8988T (cell line): ENCODE measurements at places on chromosomes 5 and 9.

DNA sequence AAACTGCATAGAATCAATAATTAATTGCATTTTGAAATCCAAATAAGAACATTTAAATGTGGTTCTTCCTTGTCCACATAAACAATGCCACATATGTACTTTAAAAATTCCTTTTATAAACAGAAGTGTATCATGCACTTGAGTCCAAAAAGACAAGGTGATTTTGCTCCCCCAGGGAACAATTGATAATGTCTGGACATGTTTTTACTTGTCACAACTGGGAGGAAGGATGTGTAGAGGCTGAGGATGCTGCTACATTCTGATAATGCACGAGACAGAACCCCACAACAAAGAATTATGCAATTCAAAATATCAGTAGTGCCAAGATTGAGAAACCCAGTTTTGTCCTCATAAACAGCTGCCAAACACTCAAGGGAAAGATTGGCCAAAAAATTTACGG lies 181.1 kb upstream of the ISL1 start:
- DNase-seq, result no peak

GRCh38 chr5:57834829-57835608 lies 352.4 kb upstream of the ACTBL2 start:
- DNase-seq, result no peak

DNA sequence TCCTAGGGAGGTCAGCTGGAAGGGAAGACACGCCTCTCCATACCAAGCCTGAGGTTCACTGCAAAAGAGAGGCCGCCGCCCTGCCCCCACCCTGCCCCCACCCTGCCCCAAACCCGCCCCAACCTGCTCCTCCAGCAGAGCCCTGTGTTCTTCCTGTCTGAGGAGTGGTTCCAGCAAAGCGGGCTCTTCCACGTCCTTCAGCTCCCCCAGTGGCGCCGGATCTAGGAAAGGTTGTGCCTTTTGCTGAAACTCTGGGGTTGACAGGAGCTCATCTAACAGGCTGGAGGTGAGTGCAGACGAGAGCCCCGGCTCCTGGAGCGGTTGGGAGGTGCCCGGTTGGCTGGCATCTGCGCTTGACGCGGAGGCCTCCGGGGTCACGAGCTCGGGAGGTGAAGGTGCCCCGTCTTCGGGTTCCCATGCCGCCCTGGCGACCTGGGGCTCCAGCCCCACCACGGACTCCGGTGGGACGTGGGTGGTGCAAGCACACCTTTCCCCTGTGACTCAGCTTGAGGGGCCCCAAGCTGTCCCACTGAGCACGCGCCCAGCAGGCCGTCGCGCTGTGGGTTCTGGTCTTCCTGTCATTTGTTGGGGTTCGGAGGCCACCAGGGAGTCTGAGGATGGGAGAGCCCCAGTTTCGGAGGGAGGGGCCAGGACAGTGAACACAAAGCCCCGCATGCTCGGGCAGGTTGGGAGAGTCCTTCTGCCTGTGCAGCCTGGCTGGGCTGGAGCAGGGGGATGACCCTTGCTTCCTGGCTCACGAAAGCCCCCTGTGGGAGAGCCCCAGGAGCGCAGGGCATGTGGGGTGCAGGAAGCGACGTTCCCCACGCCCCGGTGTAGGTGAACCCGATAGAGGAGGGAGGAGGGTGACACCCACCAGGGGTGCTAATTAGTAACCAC lies 1467.1 kb downstream of the FOXD4L5 start:
- peak; percentile 20 for DNase-seq

DNA sequence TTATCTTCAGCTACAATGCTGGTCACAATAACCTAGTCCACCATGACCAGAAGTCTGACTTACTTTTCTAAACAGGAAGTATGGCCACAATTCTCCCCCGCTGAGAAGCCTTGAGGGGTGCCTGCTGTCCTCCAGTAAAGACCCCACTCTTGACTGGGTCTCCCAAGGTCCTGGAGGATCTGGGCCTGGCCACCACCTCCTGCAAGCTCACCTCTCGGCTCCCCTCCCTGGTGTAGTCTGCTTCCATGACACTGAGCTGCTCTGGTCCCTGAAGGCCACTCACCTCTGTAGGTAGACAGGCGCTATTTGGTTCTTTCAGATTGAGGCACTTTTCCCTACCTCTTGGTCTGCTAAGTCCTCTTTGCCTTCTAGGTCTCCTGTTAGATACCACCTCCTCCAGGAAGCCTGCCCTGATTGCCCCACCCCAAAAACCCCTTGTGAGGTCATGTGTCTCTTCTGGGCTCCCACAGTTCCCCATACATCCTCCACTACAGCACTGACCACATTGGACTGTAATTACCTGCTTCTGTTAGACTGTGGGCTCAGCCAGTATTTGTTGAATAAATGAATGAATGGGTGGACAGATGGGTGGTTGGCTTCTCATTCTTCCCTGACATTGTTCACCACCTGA lies 62.6 kb upstream of the IER5L start:
- DNase-seq, result no peak

DNA sequence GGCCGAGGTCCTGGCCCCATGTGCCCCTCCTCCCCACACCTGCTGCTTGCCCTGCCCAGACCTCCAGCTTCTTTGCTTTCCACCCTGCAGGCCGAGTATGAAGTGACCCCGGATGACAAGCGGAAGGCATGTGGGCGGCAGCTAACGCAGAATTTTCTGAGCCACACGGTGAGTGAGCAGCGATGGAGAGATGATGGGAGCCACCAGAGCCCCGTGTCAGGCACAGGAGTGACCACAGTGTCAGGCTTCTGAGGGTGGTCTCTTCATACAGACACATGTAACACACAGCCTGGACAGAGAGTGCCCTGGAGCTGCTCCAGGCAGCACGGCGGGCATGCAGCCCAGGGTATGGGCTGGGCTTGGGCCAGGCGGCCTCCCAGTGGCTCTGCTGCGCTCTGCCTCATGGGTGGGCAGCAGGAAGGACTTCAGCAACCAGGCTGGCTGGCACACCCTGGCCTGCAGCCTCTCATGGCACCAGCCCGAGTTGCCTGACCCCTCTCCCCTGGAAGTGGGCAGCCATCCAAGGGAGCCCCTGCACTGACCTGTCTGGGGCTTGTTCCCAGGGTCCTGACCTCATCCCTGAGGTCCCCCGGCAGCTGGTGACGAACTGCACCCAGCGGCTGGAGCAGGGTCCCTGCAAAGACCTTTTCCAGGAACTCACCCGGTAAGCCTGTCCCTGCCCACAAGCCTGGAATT lies 5.8 kb downstream of the GRK6 start:
- DNase-seq, result no peak

GRCh38 chr9:134173127-134174072 lies 9.0 kb upstream of the RNU6ATAC start:
- no peak for DNase-seq

GRCh38 chr5:172659909-172660628 lies 19.0 kb downstream of the NEURL1B start:
- DNase-seq, result no peak

GRCh38 chr9:121568343-121569265 lies 69.0 kb upstream of the GGTA1 start:
- no peak for DNase-seq
